ENCODE measurements at places on chromosomes 4 and X.

GRCh38 chr4:170497112-170497511 lies 407.4 kb upstream of the AADAT start:
- no peak for DNase-seq

DNA sequence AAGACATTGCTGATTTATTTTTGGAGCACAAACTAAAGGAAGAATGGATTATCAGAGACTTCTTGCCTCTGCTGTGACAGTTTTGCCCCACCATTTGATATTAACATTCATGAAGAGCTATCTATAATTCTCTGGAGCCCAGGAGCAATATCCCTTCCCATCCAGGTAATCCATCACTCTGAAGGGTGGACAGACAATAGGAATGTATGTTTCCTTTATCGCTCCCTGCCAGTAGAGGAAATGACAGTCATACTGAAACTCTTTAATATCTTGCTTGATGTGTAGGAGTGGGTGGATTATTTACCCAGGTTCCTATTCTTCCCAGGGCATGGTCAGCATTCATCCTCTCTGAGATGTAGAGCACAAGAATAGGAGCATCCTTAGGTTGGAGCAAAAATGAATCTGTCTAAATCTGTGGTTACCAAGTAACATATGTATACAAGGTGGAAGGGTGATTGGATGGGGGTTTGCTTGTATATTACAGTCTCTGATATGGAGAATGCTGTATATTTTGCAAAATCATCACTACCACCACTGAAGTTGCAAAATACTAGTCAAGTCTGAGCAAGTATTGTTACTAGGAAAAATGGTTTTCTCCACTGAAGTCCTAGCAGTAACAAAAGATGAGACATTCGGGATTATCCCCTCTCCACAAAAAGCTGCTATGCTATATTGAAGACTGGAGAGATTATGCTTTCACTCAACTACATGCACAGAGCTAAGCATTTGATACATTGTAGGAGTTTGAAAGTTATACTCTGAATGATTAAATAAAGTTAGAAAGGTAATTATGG lies 151.6 kb downstream of the CBLL2 start:
- DNase-seq: no peak

GRCh38 chr4:188434643-188435042 lies 295.4 kb downstream of the TRIML1 start:
- DNase-seq: no peak

GRCh38 chr4:162836773-162837172 lies 329.9 kb downstream of the NAF1 start:
- DNase-seq: no peak

DNA sequence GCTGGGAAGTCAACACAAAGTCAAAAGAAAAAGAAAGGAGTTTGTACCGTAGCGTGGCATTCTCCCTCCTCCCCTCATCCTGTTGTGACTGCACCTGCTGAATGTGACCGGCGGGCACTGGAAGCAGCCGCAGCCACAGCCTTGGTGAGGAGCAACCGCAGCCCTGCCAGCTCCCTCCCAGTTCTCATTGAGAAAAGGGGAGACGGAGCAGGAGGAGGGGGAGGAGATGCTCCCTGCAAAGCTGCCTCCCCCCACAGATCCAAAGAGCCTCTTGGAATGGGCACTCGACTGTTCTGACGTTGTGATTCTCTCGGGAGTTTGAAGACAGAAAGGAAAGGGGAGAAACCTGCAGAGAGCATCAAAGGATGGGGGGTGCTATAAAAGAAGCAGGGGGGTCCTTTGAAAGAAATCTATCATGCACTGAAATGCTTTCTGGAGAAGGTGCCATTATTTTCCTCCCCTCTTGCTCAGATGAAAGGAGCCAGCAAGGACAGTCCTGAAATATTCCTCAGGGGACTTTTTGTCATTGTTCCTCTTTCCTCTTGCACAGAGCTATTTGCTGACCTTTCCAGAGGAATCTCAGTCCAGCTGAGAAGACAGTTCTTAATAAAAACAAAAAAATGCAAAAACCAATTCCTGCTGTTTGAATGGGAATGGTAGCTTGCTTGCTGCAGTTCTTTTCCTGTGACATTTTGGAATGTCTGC lies 429.7 kb downstream of the MAPK10 start:
- peak; percentile 59 for DNase-seq

DNA sequence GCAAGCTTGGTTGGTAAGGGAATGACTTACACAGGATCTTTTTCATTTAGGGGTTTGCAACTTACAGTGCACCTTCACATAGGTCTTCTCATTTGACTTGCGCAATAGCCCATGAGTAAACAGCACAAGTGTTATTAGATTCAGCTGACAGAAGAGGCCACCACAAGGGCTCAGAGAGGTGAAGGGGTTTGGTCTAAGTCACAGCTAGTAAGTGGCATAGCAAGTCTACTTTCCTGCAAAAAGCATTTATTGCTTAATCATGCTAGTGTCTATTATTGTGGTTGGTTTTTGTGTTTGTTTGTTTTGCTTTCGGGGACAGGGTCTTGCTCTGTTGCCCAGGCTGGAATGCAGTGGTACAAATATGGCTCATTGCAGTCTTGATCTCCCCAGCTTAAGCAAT lies 83.3 kb downstream of the SPRY1 start:
- no peak for DNase-seq

Measured in WTC11 (cell line).